ENCODE measurements at places on chromosomes 1 and 21.
A peak's percentile ranks its signal among the peaks of the same experiment; 100 is the strongest.

DNA sequence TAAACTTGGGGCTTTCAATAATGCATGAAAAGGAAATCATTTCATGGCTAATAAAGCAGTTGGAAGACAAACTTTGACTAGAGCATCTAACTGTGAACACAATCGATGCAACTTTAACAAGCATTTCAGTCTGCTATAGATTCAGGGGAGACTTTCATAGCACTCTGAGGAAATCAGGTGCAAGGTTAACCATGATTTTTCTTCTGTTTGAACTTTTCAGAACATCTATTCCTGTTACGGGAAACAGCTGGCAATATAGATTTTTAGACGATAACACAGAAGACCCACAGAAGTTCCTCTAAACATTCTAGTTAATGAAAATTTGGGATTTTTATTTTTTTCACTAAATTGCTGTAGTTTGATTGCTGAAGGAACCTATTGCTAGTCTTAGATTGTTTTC lies 177.3 kb downstream of the TRIM33 start:
- no peak for DNase-seq

DNA sequence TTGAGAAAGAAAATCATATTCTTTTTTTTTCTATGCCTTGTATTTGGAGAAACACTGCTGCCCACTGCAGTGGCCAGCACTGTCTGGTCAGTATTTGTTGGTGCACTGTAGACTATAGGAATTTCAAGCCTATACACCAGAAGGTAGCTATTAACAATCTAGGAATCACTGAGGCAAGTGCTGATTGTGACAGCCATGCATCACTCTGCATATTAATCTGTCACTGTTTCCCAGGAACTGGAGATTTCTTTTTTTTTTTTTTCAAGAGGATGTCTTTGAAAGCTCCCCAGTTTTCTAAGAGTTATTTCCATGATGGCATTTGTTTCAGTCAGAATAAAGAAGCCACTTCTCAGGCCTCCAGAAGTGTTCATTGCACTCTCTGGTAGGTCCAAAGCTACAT lies 737.8 kb upstream of the PTBP2 start:
- DNase-seq: no peak

- peak; percentile 23 for DNase-seq
These were observed 147.2 kb downstream of the RASAL2 start for GRCh38 chr1:178241057-178241456.

DNA sequence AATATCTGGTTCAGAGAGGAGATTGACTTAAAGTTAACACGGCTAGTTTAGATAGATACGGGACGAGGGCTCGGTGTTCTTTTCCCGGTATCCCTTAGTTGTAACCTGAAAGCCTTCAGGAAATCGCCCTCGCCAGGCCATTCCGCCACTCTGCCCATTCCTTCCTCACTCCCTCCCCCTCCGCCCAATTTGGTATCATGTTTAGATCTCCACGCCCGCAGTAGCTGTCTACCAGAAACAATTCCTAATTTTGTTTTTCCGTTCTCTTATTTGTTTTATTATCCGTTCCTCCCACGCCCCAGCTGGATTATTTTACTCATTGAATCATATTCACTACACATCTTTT lies 685 bp upstream of the VAMP4 start:
- peak; percentile 56 for DNase-seq

GRCh38 chr21:43983390-43983789 lies 28.7 kb upstream of the TRAPPC10 start:
- DNase-seq: no peak

GRCh38 chr1:106651028-106651762 lies 405.3 kb upstream of the PRMT6 start:
- DNase-seq: no peak

GRCh38 chr1:221101807-221102605 lies 222.8 kb downstream of the HLX start:
- DNase-seq: no peak

DNA sequence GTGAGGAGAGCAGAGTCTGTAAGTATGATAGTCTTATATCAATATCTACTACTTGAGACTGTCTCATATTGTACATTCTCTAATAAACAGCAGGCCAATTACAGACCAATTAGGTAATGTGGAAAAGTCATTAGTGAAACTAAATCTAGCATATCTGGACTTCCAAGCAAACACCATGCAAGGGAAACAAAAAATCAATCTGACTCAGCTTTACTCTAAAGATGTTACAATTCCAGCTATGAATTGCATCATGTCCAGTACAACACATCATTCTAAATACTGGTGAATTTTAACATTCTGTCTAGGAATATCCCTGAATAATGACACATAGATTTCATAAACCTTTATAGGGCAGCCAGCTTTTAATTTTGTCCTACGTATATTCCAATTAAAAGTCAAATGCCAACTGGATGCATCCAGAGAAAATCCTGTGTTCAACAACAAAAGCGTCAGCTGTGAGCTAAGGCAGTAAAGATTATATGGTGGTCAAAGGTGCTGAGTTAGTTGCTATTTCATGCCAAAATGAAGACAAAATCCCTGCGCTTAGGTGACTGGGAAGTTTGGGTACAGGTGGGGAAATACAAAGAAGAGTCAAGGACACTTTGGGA lies 159.3 kb downstream of the TTLL7 start:
- DNase-seq: no peak

- no peak for DNase-seq
These were observed 12.1 kb downstream of the HIPK1 start for GRCh38 chr1:113941245-113941559.

- DNase-seq: no peak
These were observed 4.4 kb upstream of the BARHL2 start for GRCh38 chr1:90721210-90722194.

DNA sequence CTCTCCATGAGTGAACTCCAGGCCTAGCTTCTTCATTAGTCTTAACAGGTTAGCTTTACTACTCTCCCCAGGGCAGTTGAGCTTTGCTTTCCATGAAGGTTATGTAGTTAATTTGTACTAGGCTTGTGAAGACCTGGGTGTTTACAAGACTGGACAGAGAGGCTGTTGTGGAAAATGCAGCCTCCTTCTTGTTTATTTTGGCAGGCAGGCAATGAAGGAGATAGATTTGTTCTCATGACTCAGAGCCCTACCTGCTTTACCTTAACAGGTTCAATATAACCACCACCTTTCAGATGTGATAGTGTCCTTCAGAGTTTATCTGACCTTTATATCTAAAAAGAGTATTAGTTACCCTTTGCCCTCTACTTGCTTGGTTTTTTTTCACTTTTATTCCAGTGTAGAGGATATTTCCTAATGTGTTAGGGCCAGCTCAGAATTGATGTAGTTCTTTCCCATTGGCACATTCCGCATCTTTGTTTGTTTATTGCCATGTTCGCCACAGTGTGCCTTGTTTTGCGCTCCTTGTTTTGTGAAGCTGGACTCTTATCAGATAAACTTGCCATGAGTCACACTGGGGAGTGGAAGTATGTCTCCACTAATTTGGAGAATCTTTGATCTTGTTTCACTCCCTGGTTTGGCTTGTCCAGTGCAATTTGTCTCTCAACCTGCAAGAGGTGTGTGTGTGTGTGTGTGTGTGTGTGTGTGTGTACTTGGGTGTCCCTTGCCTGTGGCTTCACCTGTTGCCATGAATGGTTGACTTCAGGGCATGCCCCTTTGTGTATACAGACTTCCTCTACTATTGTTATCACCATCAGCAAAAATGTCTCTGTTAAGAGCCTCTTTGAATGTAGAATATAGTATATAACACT lies 87.4 kb upstream of the MACF1 start:
- DNase-seq: no peak

- DNase-seq: peak; percentile 29
These were observed 54.3 kb downstream of the ADARB1 start for GRCh38 chr21:45128613-45129188.

GRCh38 chr1:184188037-184188436 lies 136.5 kb downstream of the TSEN15 start:
- no peak for DNase-seq

- no peak for DNase-seq
These were observed 38.2 kb downstream of the ARHGEF16 start for GRCh38 chr1:3492545-3493246.

DNA sequence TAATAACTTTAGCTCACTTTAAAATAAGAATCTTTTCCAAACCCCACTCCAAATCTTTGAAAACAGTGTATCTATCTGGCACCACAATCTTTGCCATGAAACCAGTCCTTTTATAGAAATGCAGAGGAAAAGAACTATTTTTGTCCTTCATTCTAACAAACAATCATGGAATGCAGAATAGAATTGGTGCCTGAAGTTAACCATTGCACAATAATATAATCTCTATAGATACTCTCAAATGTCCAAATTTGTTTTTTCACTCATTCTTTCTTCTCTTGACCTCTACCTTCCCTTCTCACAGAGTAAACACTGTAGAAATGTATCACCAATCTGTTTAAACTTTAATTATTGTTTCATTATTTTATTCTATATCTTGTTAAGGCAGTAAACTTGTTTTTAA lies 34.8 kb downstream of the TTLL7 start:
- DNase-seq: no peak

DNA sequence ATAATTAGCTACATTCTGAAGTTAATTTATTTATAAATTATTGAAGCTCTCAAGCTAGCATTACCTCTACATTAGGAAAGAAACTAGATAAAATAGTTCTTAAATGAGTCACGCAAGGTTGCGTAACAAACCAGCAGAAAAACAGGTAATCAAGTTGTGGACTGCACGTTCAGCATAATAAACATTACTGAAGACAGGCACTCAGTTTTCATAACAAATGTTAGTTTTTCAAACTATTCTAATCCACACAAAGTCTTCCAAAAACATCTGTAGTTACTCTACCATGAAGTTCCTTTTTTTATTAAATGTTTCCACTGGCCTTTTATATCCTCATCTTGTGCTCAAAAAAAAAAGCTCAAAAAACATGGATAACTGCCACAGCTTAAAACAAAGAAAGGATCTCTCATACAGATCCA lies 1.3 kb downstream of the TOR1AIP2 start:
- DNase-seq: no peak

DNA sequence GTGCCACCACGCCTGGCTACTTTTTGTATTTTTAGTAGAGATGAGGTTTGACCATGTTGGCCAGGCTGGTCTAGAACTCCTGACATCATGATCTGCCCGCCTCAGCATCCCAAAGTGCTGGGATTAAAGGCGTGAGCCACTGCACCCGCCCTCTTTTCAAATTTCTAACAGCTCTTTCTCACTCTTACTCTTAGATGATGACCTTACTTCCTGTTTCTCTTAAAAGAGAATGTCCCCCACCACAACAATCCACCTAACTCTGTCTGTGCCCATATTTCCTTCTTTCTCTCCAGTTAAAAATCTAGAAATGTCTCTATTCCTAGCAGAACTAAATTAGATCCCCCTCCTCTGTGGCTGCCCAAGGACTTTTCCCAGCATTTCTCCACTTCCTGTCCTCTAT lies 46.6 kb upstream of the RGS2 start:
- DNase-seq: no peak

GRCh38 chr1:198167436-198167934 lies 10.7 kb downstream of the NEK7 start:
- DNase-seq: no peak

- no peak for DNase-seq
These were observed 4.7 kb upstream of the PTPRF start for GRCh38 chr1:43526002-43526401.

DNA sequence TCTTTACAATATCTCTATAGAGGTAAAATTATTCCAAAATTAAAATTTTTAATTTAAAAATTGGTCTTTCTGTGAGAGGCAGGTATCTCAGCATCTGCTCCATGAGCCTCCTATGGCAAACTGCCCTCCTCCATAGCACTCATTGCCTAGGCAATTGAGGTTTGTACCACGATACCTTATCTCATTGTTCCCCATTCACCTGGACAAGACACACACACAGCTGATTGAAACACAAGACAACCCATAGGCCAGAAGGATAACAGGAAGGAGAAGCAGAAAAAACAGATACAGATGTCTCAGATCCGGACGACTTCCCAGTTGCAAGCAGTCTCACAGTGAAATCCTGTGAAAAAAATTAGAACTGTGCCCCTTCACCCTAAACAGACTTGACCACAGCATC lies 24.3 kb downstream of the RHBDL2 start:
- no peak for DNase-seq

DNA sequence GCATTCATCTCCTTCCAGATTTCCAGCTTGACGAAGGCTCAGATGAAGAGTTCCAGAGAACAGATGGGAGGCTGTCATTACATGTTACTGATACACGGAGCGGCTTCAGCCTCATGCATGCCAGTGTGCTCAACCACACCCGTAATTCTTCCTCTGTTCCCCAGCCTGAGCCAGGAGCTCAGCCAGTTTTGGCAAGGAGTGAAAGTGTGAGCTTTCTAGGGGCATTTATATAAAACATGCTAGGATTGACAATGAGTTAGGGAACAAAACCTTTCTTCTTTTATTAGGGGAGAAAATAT lies 290.4 kb upstream of the PLXNA2 start:
- no peak for DNase-seq

GRCh38 chr1:29675481-29676263 lies 439.4 kb downstream of the PTPRU start:
- no peak for DNase-seq

DNA sequence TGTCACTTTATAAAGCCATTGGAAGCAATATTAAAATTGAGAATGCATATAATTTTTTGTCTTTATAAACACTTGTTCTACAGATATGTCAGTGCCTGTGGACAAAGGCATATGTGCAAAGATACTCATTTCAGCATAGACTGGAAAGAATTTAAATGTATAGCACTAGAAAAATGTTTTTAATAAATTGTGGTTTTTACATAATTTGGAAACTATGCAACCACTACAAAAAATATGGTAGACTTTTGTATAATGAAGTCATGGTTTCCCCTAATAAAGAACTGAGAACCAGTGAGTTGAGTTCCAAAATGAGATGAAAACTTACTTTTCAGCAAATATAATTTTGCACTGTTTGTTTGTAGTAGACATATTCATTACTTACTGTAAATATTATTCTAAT lies 48.5 kb downstream of the BRINP3 start:
- no peak for DNase-seq

- DNase-seq: no peak
These were observed 84.8 kb downstream of the OLFM3 start for GRCh38 chr1:101911894-101912293.

DNA sequence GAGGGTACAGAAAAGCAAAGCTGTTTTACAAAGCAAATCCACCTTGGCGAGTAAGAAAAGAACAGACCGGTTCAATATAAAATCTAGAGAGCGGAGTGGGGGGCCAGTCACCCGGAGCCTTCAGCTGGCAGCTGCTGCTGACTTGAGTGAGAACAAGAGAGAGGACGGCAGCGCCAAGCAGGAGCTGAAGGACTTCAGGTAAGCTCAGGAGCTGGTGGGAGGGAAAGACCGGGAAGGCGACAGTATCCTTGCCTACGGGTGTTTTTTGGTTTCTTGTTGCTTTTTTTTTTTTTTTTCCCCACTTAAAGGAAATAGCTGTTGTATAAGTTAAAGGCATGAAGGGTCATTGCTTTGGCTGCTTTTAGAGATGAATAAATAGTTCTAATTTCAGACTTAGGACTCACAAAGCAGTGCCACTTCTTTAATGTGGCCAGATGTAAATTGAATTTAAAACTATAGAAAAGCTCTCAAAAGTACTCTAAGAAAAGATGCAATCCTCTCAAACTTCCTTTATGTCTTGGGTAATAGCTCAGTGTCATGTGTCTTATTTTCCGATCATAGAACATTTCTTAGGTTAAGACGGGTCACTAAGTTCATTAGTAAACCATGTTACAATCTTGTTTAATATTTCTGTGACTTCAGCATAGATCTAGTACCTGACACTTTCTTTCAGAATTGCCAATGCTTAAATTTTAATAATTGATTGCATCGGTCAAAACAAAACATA lies 82.8 kb downstream of the PRDM2 start:
- DNase-seq: no peak

All from amniotic stem cell (primary cell).